ENCODE measurements at places on chromosomes 11 and 22. TPM values are rescaled to one million over a fixed set of nuclear protein-coding genes. Genes with fewer than 3 reads are reported as not detected.

Gene ACAD8
- 25.2 TPM for total RNA-seq

Gene NPAS4
- 0.47 TPM for total RNA-seq

Gene LRRC4C
- total RNA-seq: not detected

- peak; percentile 33 for DNase-seq
These were observed 82.1 kb upstream of the WNT11 start for GRCh38 chr11:76288166-76288980.

- DNase-seq: no peak
These were observed 71.9 kb downstream of the BLID start for GRCh38 chr11:122044086-122044485.

DNA sequence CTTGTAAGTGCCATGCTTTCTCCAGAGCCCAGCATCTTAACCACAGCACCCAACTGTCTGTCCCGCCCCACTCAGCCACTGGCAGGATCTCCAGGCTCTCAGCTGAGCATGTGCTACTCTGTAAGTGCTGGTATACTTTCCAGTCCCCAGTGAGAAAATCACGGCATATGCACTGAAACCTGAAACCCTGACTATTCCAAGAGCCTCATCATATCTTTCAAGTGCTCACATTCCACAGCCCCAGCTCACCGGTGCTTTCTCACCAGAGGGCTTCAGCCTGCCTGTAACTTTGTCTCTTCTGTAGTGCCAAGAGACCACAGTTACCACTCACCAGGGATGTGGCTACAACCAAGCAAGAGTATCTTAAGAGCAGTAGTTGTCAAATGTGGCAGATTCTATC, 24.4 kb upstream of the PAMR1 start:
- DNase-seq: no peak

DNA sequence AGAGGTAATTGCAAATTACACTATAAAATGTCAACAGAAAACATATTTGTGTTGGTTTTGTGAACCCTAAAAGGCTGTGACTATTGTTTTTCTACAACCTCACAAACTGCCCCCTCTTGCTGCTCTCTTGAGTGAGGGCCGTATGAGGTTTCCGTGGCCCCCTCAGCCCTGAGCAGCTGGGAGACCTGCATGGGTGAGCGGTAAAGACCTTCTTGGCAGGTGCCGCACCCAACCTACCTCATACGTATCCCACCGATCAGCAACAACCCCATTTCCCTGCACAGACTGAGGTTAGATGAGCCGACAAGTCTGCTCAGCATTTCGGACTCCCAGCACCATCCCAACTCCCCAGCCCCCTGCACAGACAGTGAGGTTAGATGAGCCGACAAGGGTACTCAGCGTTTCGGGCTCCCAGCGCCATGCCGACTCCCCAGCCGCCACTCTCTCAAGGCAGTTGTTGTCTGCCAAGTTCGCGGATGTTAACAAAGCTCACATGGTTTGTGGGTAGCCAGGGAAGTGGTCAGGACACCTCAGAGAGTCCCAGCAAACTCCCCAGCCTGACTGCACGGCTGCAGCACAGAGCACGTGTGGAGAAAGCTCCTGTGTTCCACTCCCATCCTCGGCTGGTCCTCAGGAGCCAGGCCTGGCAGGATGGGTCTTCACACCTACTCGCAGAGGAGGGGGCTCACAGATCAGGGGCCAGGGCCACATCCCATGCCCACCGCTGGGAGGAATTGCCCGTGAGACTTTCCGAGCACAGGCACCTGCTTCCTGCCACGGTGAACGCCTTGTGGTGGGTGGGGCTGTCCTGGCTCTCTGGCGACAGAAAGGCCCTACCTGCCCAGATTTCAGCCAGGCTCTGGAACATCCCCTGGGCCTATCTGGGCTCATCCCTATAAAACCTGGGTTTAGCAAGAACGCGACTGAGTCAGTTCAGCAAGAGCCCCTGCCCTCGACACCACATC, 502.9 kb downstream of the BRD1 start:
- DNase-seq: no peak

Data from activated naive CD4-positive, alpha-beta T cell treated with anti-CD3 and anti-CD28 coated beads, Interleukin-2, amount 50 U/mL, for 72 hours (primary cell).